Heart right ventricle (tissue), 16 donors: ENCODE measurements at places on chromosomes 1 and 21. TPM values are rescaled to one million over a fixed set of nuclear protein-coding genes. Genes with fewer than 3 reads are reported as not detected.
A peak's percentile ranks its signal among the peaks of the same experiment; 100 is the strongest.

DNA sequence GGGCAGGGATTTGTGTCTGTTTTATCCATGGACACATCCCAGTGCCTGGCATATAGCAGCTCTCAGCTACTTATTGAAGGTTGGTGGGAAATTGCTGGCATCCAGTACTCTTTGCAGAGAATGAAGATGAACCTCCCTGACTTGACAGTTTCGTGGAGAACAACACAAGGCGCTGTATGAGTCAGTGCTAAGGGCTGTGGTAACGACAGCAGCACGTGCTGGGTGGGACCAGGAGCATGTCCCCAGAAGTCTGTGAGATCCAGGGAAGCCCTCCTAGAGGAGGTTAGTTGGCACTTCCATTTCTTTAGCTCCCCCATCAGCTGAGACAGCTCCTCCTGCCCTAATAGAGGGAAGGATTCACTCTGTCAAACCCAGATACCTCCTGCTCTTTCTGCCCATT lies 25.9 kb upstream of the IL19 start:
- no peak for DNase-seq

LCE1B gene
- not detected for polyA plus RNA-seq

B3GALT5 gene
- polyA plus RNA-seq = under 0.01 TPM

- DNase-seq = peak; percentile 33
Observed at GRCh38 chr1:163071405-163072255, 2.5 kb downstream of the RGS4 start.

ASTN1 gene
- polyA plus RNA-seq = 0.14 TPM

- DNase-seq = peak; percentile 67
Observed at GRCh38 chr1:109509176-109510134, at the start of gene AMIGO1. TSS of gene AMIGO1 (minus strand) at chr1:109509727. CDS start at chr1:109508912, 815 bp downstream.

DNA sequence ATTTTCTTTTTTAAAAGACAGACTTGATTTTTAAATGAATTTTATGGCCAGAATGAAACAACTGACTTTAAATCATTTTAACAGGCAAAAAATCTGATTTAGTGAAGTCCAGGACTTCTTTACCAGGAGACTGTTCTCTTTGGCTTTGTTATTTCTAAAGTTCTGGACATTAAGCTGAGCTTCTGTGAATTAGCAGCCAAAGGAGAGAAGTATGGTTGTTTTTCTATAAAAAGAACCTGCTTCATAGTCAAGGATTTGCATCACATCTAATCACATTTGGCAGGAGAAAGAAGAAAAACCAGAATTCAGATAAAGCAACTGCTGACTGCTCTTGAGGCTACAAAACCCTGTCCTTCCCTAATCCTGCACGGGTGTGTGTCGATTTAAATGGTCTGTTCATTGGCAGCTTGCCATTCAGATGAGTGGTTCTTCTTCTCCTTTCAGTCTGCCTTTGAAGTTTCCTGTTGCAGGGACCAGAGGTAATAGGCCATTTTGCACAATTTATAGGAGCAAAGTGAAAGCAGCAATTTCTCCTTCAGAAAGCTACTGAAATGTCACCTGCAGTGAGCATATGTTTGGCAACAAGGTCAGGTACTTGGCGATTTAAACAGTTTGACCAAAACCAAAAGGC lies 215.4 kb downstream of the OLFM3 start:
- DNase-seq = no peak

DNA sequence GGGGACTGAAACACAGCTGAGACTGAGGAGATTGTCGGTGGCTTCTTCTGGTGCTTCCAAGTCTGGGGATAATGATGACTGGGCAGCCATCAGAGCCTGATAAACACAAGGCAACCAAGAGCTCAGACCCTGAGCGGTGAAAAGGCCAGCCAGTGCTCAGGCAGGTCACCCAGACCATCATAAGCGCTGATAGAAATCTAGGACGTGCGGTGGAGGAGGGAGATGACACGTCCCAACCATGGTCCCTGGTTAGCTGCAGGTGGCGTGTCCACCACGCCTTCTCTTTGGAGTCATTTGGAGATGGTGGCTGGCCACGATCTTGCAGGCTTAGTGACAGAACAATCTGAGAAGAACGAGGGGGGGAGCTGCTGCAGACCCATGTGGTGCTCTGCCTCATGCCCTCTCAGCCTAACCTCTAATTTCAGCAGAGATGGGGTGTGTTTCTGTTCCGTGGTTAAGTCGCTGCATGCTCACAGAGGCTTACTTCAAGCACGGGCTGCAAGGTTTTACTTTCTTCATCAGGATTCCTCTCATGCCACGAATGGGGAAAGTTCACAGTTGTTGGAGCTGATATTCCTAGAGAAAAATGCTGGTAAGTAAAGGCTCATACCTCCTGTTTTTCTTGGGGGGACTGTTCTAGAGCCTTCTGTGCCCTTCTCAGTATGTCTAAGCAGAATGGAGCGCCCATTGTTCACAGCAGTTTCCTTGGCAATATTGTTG lies 17.4 kb upstream of the IGSF5 start:
- DNase-seq = no peak

RHBDL2 gene
- 0.30 TPM for polyA plus RNA-seq

GRCh38 chr1:23745515-23745914 lies 2.2 kb downstream of the ELOA start:
- DNase-seq = no peak

- peak; percentile 43 for DNase-seq
Observed at GRCh38 chr1:175221557-175222175, 29.1 kb upstream of the KIAA0040 start.

GRCh38 chr1:204705888-204706837 lies 20.6 kb upstream of the LRRN2 start:
- no peak for DNase-seq

- no peak for DNase-seq
Observed at GRCh38 chr1:209208648-209209047, 374.9 kb upstream of the CAMK1G start.

DNA sequence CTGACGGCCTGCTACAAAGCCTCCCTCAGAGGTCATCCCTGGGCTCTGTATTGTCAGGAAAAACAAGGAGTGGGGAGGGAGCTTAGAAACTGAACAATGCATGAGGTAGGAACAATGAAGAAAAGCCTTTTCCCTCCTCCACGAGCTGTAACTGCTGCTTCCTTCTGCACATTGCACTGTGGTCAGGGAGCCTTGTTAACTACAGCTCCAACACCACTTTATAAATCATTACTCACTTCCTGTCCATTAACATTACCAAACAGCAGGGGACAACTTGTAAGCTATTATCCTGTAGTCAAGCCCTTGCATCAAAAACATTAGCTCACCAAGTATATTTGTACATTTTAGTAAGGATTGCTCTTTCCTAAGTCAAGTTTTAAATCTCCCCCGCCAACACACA lies 336.0 kb upstream of the NR5A2 start:
- DNase-seq = no peak

GRCh38 chr1:157359314-157360022 lies 192.8 kb downstream of the FCRL5 start:
- no peak for DNase-seq

- DNase-seq = no peak
Observed at GRCh38 chr1:29050166-29050565, 73.5 kb downstream of the TMEM200B start.

GUCA2B gene
- not detected for polyA plus RNA-seq

- no peak for DNase-seq
Observed at GRCh38 chr1:151693057-151693651, 23.4 kb downstream of the CELF3 start.

EXTL2 gene
- polyA plus RNA-seq = 5.0 TPM

EPS8L3 gene
- polyA plus RNA-seq = not detected

DNA sequence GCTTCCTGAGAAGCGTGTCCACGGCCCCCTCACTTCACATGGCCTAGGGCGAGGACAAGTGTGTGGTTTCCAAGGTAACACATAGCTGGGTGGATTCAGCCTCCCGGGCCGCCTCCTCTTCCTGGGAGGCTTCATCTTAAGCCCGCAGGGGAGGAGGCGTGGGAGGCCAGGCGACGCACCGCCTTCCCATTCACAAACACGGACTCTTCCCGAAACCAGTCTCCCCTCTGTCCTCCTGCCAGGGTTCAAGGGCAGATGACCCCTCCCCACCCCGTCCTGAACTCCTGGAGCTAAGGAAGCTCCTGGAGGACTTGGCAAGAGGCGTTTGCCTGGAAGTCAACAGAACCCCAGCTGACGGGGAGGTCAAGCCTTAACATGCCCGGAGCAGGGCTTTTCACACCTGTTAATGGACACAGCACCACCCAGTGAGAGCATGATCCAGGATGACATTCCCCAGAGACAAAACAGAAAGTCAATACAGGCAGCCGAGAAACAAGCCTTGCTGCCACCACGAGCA lies 56.7 kb downstream of the KCNN3 start:
- DNase-seq = peak; percentile 71

DNA sequence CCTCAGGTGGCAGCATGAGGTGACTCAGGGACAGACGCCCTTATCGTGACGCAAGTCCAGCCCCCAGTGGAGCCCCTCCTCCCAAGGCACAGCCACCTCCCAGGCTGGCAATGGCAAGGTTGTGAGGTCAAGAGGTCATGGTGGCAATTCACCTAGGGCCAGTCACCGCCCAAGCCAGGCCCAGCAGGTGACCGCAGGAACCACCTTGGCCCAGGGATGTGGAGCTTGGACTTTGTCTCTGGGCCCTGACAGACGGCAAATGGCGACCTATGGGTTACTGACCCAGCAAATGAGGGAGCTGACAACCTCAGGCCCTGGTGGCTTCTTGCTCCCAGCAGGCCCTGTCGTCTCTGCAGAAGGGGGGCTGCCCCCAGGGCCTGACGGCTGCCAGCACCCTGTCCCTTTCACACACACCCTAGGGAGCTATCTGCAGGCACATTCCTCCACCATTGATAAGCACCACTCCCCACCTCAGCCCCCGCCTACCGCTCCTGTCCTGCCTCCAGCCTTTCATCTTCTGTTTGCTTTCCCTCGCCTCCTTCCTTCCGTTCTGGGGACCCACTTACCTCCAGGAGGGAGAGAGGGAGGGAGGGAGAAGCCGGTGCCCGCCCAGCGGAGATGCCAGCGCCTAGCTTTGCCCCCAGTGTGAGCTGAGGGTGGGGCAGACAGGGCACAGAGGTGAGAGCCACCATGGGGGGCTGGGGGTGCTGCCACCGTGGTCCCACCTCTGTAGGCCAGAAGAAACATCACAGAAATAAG lies 12.1 kb downstream of the EPHA2 start:
- peak; percentile 75 for DNase-seq

- DNase-seq = no peak
Observed at GRCh38 chr1:115977499-115978258, 1.4 kb downstream of the SLC22A15 start.

GRCh38 chr1:211198880-211199279 lies 60.3 kb upstream of the RCOR3 start:
- no peak for DNase-seq

DNA sequence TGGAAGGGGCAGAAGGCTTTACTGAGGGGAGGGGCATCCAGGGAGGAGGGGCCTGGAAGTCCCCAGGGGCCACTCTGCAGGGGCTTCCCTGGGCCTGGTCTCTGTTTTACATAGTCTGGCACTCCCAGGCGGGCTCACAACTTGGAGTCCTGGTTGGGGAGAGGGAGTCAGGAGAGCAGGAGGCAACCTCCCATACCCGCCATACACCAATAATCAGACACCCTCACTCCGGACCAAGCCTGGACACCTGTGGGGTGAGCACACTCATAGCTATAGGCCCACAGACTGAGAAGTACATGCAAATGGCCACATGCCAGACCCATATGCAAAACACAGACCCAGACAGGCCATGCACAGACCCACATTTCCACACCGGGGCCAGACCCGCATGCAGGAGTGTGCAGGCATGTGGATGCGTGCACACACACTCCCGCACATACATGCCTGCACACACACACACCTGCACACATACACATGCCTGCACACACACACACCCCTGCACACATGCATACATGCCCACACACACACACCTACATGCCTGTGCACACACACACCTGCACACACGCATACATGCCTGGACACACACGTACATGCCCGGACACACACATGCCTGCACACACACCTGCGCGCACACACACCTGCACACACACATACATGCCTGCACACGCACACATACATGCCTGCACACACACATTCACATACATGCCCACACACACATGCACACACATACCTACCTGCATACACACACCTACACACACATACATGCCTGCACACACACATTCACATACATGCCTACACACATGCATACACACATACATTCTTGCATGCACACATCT lies 89.5 kb upstream of the RUNX3 start:
- DNase-seq = no peak

DNA sequence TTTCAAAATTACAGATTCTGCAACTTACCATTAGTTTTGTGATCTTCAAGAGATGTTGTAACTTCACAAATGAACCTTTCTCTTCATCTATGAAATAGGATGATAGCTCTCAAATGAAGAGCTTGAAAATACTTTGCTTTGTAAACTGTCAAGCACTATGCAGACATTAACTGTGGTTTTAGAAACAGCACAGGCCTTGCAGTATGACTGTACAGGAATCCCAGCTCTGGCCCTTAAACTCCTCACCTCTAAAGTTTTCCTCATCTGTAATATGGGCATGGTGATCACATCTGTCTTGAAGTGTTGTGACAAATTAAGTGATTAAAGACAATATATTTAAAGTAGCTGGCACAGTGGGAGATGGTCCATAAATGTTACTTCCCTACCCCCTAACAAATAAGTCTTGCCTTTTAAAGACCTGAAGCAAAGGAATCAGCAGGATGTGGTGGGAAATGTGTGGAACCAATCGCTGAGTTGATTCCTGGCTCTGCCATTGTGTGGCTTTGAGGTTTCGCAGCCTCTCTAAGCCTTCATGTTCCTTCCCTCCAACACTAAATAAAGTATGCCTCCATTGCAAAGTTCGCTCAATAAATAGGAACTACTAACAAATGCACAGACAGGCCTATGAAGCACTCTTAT lies 5.5 kb upstream of the PTP4A2 start:
- no peak for DNase-seq

DNA sequence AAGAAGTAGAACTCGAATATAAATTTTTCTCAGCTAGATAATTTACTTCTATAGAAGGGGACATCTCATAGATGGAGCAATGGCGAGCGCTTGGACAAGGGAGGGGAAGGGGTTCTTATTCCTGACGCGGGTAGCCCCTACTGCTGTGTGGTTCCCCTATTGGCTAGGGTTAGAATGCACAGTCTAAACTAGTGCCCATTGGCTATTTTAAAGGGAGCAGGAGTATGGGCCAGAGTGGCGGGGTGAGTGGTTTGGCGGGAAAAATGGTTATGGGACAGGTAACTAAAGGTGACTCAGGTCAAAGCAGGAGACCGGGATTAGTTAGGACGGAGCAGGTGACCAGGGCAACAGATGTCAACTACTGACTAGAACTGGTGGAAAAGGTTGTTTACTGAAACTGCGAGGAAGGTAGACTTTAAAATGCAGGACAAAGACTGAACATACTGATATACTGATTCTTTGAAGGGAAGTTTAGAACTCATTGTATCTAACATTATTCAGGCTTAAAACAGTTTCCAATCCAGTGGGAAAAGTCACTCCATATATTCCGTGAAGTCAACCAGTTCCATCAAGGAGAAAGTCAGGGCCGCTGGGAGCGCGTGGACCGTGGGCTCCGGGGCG lies 940 bp upstream of the ATAD3A start:
- DNase-seq = no peak

TTC22 gene
- polyA plus RNA-seq = 0.15 TPM

LRRC71 gene
- polyA plus RNA-seq = 0.06 TPM

- no peak for DNase-seq
Observed at GRCh38 chr1:115544131-115544530, 97.6 kb upstream of the VANGL1 start.

GRCh38 chr1:183019139-183019740 lies 4.0 kb upstream of the LAMC1 start:
- DNase-seq = no peak
